ENCODE measurements at places on chromosomes 2 and 18. TPM values are rescaled to one million over a fixed set of nuclear protein-coding genes. Genes with fewer than 3 reads are reported as not detected.

Gene M1AP
- not detected for total RNA-seq

Gene PID1
- total RNA-seq = not detected

Gene ICA1L
- 3.6 TPM for total RNA-seq

Gene ITGA6
- 36.5 TPM for total RNA-seq

Gene SERPINB10
- total RNA-seq = not detected

Gene TGFA
- total RNA-seq = 0.05 TPM
